Karpas-422 (cell line): ENCODE measurements at places on chromosomes 1 and 21.

GRCh38 chr1:27596261-27596660 lies 7.7 kb downstream of the AHDC1 start:
- no peak for DNase-seq

DNA sequence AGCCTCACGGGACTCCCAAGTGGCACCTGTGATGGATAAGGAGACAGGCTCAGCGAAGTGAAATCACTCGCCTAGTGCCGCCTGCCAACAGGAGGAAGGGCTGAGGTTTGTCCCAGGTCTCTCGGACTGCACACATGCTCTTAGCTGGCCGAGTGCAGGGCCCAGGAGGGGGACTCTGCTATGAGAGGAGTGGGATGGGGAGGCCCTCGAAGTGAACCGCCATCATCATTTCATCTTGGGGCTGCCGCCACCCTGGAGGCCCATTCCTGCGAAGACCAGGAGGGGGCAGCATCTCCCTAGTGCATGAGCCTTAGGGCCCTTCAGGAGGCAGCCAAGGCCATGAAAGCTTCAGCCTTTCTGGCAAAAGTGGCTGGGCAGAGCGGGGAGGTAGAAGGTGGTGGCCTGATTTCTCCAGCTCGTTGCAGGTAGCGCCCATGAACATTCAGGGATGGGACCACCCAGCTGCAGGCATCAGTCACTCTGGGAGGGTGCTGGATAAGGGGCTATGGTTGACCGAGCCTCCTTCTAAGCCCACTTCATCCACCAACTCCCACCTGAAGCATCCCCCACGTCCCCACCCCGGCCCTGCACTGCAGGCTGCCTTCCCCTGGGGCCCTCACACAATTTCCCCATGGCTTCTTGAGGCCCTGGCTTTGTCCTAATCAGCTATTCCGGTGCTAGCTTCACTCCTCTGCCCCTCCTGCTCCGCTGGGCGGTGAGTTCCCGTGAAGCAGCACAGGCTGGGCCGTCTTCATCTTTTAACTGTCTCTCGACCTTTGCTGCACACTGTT lies 17.2 kb upstream of the RASSF5 start:
- DNase-seq, result peak; percentile 88

GRCh38 chr1:9877962-9878361 lies 32.1 kb downstream of the CTNNBIP1 start:
- DNase-seq, result no peak

- peak; percentile 14 for DNase-seq
Observed at GRCh38 chr1:186286615-186287315, 88.3 kb downstream of the TPR start.

- DNase-seq, result no peak
Observed at GRCh38 chr1:183920651-183921050, 115.7 kb downstream of the RGL1 start.

GRCh38 chr21:40425981-40426380 lies 421.0 kb downstream of the DSCAM start:
- DNase-seq, result no peak

DNA sequence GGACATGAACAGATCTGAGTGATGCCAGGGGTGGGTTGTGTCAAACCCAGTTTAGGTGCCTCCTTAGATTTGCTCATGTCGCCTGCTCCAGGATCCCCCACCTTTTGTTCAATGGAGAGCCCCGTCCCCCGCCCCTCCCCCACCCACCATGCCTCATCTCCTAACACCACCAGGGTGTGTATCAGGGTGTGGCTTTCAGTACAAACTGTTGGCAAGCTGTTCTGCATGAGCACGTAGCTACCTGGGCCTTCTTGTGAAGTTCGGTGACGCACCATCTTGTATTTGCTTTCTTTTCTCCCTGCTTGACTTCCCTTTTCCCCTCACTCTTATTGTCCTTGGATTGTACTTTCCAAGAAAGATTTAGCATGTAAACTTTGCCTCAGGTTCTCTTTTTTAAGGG lies 94.8 kb downstream of the EBNA1BP2 start:
- no peak for DNase-seq

- no peak for DNase-seq
Observed at GRCh38 chr1:222167896-222168295, 380.0 kb downstream of the HHIPL2 start.

DNA sequence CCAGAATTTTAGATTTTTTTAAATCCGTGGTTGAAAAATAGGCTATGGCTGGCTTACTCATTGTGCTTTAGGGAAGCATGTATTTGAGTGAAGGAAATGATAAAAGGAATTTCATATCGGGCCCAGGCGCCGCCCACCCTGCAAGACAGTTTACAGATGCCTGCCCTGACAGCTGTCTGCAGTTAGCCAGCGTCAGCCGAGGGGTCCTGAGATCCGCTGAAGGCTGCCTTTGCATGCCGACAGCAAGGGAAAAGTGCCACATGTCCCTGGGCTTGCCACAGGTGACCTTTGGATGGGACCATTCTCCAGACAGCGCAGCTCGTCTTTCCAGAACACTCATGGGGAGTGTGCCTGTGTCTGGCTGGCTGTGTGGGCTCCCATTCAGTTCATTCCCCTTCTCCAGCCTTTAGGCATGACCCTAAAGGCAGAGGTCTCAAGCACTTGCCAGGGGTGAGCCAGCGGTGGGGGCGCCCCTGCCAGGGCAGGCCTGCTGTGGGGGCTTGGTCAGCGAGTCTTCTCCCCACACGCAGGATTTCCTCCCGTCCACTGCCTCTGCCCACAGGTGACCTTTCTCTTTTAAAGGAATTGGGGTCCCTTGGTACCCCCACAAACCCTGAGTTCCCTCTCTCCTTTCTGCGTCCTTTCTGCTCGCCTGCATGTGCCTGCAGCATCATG lies 46.1 kb upstream of the TRAPPC10 start:
- DNase-seq, result no peak

DNA sequence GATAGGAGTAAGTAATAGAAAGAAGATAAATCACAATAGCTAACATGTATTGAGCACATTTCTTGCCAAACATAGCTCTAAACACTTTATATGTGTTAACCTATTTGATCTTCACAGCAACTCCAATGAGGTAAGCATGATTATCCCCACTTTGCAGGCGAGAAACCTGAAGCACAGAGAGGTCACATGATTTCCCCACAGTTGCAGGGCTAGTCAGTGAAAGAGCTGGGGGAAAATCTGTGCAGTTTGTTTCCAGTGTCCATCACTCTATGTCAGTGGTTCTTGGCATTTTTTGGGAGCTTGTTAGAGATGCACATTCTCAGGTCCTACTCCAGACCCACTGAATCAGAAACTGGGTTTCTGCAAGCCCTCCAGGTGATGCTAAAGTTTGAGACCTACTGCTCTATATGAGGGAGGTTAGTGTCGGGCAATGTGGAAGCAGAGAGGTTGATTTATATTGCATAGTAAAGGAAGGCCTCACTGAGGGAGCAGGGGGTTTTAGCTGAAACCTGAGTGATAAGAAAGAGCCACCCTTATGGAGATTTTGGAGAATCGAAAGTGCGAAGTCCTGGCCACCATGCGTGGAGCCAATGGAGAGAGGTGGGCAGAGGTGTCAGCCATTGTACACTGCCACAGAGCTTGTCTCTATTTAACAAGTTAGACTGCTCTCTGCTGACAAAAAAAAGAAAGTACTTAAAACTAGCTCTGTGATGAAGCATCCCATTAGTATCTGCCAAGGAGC lies 20.9 kb downstream of the MCOLN3 start:
- DNase-seq, result peak; percentile 72

- no peak for DNase-seq
Observed at GRCh38 chr1:198575292-198575691, 34.8 kb upstream of the ATP6V1G3 start.

GRCh38 chr1:11868331-11868980 lies 9.7 kb upstream of the NPPB start:
- no peak for DNase-seq
